ENCODE measurements at places on chromosomes 5 and 9. TPM values are rescaled to one million over a fixed set of nuclear protein-coding genes. Genes with fewer than 3 reads are reported as not detected.

- no peak for DNase-seq
Measured at GRCh38 chr9:120481248-120481647, 98.7 kb downstream of the CDK5RAP2 start.

- no peak for DNase-seq
Measured at GRCh38 chr5:107463731-107464130, 207.0 kb downstream of the EFNA5 start.

DNA sequence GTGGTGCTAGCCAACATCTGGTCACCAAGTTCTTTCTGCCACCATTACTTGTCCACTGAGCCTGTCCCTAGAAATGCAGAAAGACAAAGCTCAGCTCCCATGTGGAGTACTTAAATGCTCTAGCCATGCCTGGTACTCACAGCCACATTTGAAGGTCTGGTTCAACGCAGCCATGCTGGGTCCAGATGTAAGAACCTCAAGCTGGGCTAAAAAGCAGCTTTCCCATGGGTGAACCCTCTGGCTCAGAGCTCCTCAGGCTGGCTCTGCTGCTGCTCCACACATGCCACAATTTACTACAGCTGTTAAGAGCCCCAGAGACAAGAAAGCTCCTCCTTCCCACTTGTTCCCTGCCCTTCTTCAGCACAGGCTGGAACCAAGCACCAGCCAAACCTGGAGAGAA lies 97.1 kb upstream of the LRRTM2 start:
- no peak for DNase-seq

DNA sequence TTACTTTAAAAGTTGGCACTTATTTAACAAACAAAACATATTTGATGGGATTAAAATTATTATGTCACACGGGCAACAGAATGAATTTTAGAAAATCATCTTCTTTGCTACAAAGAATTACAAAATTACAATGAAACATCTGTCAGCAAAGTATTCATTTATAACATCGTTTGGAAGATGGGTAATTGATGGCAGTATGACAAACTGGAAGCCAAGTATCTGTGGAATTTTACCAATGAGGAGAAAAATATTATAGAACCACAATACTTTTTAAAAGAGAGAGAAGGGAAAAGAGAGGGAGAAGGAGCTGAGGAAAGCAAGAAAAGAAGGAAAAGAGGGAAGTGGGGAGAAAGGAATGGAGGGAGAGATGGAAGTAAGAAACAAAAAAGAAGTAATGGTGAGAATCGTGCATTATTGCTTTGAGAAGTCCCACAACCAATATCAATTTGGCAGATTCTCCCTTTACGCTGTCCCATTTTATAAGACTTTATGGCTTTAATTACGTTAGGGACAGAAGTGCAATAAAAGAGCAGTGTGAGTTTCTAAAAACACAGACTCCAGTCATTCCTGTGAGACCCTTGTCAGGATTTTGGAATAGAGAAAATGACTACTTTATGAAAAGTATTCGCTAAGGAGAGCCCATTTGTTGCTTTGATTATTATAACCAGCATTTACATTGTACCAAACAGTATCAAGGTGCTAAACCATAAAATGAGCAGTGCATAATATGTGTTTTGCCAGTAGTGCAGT lies 76.7 kb downstream of the LURAP1L start:
- no peak for DNase-seq

GRCh38 chr5:80672140-80672736 lies 17.5 kb upstream of the DHFR start:
- peak; percentile 55 for DNase-seq

DNA sequence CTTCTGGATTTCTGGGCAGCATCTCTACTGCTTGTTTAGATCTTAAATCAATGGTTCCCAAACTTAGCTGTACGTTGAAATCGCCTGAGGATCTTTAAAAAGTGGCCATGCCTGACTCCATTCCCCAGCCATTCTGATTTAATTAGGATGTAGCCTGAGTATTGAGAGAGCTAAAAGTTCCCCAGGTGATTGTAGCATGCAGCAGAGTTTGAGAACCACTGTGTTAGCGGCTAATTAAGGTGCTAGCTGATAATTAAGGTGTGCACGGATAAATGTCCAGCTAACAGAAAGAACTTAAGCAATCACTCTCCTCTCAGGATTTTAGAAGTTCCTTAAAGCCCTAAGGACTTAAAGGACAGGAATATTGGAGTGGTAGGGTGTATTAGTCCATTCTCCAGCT lies 89.1 kb downstream of the NMUR2 start:
- no peak for DNase-seq

DNA sequence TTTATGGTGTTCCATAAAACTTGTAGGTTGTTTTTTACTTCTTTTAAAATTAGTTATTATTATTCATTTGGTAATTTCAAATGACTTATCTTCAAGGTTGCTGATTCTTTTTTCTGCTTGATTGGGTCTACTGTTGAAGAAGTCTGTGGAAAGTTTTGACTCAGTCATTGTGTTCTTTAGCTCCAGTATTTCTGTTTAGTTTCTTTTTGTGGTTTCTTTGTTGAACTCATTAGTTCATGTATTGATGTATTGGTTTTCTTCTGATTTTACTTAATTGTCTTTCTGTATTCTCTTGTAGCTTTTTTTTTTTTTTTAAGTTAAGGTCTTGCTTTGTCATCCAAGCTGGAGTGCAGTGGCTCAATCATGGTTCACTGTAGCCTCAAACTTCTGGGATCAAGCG lies 345.4 kb upstream of the MEF2C start:
- DNase-seq: no peak

DNA sequence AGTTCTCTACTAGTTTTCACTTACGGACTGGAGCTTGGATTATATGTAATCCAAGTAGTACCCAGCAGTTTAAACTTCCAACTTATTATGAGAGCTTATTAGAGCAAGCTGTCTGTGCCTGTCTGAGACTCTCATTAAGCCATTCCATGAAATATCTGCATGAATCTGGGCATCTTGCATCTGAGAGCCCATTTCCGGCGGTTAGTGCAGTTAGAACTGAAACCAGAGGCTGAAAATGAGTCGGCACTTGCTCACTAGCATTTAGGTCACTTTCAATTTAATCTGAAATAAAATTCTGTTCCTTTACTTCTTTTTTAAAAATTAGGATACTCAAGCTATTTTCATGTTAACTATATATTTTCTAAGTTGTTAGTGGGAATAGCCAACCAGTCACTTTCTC lies 102.2 kb downstream of the MEGF10 start:
- DNase-seq: no peak

The ESM1 gene
- total RNA-seq: not detected

The SPATA31C1 gene
- total RNA-seq: not detected

The LRRC19 gene
- not detected for total RNA-seq
